ENCODE measurements at places on chromosomes 4 and X.

DNA sequence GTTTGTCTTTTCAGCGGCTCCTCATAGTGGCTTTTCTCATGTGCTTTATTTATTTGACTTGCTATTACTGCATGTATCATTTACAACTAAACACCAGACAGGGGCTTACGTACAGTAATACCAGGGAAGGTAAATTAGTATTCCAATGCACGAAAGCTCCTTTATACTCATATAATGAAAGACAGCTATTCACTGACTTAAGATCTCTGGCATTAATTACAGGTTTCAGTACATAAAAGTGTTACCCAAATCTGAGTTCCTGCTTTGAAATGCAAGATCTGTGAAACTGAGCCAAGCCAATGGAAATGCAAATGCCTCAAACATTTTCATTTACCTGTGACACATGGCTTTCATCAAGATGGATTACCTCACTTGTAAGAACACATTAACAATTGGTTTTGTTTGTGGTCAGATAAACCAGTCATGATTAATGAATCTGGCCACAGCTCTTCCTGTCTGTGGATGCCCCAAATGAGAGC lies 107.2 kb downstream of the ANAPC4 start:
- DNase-seq = no peak

DNA sequence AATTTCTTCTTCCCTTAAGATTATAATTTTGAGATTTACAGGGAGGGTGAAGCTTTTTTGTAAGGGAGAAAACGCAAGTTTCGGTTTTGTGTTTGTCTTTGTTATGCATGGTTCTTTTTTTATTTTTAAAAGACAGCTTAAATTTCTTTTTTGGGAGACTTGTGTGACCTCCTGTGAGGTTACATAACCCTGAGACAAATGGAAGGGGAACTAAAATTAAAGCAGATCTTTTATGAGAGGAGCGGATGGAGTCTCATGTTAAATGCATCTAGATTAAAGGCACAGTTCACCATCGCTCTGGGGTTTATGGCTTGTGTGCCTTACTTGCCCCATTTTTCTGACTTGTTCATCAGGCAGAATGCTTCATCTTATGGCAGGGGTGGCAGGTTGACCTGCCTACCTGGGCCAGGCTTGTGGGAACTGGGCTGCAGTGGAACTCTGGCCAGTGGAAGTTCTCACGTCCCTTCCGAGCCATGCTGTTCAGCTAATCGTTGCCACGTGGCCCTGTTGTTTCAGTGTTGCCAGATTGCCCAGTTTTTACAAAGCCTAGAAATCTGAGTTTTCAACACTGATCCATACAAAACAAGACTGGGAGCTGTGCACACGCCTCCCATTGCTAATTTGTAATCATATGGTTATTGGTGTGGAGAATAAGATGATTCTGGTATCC lies 291.8 kb downstream of the ARHGAP10 start:
- DNase-seq = no peak

DNA sequence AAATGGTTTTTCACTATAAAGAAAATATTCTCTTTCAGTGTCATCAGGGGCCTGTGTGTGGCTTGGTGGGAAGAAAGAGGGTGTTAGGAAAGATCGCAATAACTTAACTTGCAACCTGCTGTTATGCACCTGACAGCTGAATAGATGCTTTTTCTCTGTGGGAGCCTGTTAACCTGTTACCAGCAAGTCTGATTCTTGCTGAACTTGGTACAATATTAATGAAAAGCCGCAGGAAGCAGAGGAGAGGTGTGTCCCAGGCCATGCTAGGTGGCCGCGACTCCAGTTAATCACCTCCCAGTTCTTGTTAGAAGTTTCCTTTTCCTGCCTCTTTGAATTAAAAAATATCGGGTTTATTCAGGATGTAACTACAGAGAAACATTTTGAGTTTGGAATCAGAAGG lies 494.8 kb upstream of the AGA start:
- no peak for DNase-seq

GRCh38 chr4:1195891-1196401 lies 23.6 kb upstream of the SPON2 start:
- no peak for DNase-seq

GRCh38 chr4:82645936-82646565 lies 84.3 kb upstream of the TMEM150C start:
- no peak for DNase-seq
